Esophagus squamous epithelium (tissue), 5 donors: ENCODE measurements at places on chromosomes 11 and 22.
A peak's percentile ranks its signal among the peaks of the same experiment; 100 is the strongest.

GRCh38 chr11:77154381-77155081 is 26.5 kb downstream of the MYO7A start:
- DNase-seq = no peak

DNA sequence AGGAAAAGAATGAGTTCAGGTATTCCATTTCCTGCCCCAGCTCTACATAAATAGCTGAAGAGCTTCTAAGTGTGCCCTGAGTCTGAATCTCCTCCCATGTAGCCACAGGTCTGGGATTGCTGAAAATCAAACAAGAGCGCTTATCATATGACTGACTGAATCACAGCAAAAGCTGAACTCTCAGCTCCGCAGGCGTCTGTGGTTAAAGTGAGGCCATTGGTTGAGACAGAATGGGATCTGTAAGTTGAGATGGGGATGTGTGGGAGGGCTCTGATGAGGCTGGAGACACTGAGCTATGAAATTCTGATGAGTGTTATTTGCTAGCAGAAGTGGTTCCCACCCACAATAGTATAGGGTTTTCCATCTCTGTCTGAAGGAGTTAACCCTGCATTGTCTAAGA is 637.0 kb downstream of the OPCML start:
- DNase-seq = no peak

DNA sequence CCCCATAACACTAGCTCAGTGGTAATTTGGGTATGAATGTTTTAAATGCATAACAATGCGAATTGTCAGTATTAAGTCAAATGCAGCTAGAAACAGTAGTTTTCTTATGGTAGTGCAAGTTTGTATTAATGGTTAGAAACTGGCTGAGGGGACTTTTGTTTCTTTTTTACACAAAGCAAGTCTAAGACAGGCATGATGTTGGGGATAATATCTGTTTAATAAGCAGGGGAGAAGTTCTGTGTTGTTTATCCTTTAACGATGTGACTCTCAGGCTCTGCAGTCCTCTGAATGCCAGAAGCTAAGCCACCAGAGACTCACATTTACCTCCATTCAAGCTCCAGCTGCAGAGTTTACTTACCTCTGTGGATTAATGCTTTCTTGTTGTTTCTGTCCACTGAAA is 67.8 kb downstream of the SYT9 start:
- DNase-seq = no peak

- DNase-seq = no peak
Observed at GRCh38 chr11:121810291-121810690, 305.7 kb downstream of the BLID start.

DNA sequence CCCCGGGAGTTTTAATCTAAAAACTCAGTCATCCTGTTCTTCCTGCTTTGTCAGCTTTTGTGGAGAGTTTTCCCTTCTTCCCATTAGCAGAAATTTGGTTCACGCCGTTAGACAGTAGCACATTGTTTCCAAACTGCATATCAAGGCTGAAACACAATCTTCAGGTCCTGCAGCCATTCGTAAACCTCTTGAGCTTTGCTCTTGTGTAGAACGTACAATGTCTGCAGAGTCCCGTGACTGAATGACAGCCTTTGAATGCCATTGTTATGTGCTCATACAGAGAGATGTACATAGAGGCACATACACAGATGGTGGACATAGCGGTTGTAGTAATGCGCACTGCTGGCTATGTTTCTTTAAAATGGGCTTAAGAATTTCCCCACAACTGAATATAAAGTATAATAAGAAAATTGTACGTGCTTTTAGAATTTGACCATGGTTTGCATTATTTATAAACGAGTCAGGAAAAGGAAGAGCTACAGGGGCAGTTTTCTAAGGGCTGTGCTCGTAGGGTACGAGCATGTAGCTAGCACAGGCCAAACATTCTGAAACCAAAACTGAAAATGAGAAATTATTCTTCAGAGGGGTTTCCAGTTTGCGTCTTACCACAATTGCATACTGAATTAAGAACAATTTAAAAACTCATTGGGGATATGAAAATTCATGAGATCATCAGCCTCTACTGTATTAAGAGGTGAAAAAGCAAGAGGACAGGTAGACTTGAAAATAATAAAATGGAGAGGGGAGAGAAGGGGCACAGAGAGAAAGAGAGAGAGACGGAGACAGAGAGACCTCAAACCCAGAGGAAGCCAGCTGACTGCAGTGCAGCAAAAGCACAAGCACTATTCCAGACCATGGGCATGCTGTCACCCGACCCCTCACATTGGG is 310.1 kb downstream of the CADM1 start:
- no peak for DNase-seq

GRCh38 chr22:34454598-34454997 is 534.3 kb upstream of the LARGE1 start:
- DNase-seq = no peak

GRCh38 chr11:71223081-71223405 is 29.3 kb downstream of the SHANK2 start:
- DNase-seq = no peak

- no peak for DNase-seq
Observed at GRCh38 chr11:119391275-119391674, 9.8 kb upstream of the USP2 start.

DNA sequence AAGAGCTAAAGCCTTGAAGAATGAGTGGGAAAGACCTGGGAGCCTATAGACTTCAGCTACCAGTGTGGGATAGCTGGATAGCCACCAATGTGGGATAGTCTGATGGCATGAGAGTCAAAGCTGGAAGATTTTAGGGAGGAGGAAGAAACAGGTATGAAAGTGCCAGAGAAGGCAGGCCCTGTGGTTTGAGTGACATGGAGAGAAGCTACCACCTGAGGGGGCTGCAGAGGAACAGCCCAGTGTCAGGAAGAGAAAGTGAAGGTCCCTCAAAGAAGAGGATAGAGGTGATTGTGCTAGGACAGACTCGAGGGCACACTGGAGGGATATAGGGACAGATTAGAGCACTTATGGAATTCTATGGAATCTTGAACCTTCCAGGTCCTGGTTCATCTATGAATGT is 23.1 kb upstream of the PAX6 start:
- no peak for DNase-seq

GRCh38 chr22:45917146-45917545 is 59.8 kb downstream of the WNT7B start:
- no peak for DNase-seq

DNA sequence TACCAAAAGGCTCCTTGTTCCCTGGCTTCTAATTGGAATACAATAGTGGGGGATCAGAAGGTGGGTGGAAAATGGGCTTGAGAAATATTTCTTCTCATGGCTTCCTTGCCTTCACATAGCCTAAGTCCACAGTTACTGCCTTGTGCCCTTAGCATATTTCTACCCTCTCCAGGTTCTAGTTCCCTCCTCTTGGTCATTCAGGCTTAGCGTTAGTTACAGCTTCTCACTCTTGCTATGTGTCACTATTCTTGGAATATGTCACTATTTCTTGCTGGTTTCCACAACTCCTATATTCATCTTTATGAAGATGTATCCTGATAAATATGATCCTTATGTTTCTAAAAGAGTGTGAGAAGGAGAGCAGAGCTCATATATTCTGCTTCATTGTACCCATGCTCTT is 2.5 kb downstream of the OR2D2 start:
- DNase-seq = no peak

DNA sequence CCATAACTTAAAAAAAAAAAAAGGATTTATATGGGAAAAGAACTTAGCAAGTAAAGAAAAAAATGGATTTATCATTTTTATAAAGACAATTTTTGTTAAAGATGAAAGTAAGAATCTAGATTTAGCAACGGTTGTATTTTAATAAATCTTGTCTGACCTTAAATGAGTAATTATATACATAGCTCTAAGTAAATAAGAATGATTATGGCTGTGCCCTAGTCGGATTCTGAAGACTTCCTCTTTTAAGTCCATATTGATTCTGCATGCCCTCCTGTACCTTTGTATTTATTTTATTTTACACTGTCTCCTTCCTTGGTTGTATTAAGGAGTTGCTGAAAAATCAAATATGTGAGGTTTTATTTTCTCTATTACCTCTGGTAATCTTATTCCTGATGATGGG is 7.1 kb downstream of the RBX1 start:
- no peak for DNase-seq

- DNase-seq = no peak
Observed at GRCh38 chr11:62393061-62393611, 25.7 kb upstream of the SCGB1A1 start.

GRCh38 chr22:50317674-50318073 is 9.1 kb downstream of the DENND6B start:
- DNase-seq = no peak

- DNase-seq = no peak
Observed at GRCh38 chr11:72352859-72353551, 81.3 kb downstream of the CLPB start.

GRCh38 chr11:122756417-122756816 is 81.9 kb upstream of the CRTAM start:
- DNase-seq = peak; percentile 9

GRCh38 chr11:85718991-85719807 is 33.2 kb upstream of the CCDC89 start:
- DNase-seq = no peak

- DNase-seq = no peak
Observed at GRCh38 chr11:30091737-30092136, 74.9 kb upstream of the KCNA4 start.

DNA sequence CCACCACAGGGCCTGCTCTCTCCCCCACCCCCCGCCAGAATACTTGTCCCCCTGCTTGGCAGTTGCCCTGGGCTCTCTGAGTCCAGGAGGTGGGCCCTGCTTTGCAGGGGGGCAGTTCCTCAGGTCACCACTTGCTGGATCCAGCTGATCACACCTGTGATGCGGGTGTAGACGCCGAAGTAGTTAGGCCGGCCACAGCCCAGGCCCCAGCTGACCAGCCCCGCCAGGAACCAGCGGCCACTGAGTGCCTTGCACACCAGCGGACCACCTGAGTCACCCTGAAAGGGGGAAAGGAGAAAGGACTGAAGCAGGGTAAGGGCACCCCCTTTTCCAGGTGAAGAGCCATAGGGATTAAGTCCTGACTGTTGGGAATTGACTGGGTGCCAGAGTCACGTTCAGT is 14.4 kb downstream of the KCTD17 start:
- DNase-seq = no peak

DNA sequence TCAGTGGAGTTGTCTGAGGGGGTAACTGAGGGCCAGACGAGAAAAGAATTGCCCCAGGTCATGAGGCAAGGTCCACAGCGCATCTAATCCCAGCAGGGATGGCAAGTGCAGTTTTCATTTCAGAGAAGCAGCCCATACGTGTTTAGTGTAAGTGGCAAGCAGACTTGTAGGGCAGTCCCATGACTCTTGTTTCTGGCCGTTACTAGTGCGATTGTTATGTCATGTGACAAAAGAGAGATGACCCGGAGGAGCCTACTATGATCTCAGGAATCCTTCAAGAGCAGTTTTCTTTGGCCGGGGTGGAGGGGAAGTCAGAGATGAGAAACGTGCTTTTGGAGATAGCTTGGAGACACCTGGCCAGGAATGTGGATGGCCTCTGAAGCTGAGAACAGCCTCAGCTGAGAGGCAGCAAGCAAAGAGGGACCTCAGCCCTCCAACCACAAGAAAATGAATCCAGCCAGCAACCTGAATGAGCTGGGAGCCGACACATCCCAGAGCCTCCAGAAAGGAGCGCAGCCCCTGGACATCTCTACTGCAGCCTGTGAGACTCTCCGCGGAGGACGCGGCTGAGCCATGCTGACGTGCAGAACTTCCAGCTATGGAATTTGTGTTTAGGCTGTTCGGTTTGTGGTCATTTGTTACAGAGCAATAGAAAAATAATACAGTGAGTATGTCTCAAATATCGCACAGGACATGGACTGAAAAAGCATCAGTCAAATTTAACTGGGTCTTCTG is 44.1 kb upstream of the CDON start:
- DNase-seq = no peak

GRCh38 chr11:69320756-69321741 is 27.1 kb downstream of the MYEOV start:
- DNase-seq = no peak

DNA sequence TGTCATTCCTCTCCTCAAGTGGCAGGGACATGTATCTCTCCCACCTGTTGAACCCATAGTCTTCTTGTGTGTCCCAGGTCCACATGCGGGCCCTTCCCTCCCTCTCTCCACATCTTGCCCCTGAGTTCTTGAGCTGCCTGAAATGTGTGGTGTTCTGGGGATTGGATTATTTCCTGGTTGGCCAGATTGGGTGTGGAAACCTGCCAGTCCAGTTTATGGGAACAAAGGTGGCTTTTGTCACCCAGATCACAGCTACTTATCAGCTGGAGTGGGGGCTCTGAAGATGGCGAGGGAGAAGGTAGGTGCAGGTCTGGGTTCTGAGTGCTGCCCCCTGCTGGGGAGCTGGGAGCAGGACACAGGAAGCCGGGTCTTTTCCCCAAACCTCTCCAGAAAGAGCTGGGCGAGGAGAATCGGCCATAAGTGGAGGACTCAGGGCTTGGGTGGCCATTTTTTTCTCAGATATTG is 14.2 kb downstream of the DTX4 start:
- no peak for DNase-seq

- DNase-seq = no peak
Observed at GRCh38 chr22:30226192-30226832, 20.2 kb downstream of the LIF start.

DNA sequence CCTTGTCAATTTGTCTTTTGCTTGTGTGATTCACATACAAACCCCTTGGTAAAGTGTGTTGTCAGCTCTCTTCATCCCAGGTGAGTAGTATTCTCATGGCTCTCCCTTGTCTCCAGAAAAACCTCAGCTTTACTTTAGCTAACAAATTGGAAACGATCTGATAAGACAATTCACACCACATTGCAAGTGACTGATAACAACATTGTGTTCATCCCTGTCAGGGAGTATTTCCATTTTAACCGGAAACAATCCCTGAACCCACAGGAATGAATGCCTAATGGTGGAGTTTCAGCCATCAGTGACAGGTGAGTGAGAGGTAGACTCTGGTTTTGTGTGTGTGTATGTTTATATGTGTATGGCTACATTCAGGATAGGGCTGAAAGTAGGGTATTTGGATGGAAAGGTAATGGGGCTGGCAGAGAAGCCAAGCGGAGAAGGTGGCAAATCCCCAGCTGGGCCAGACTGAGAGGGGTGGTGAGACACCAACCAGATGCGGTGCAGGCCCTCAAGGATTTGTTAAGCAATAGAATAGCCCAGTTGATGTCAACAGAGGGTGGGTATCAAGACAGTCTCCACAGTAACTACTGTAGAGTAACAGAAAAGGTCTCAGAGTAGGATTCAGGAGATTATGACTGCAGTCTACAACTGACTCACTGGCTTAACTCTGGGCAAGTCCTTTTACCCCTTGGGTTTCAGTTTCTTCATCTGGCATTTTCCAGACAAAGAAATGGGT is 7.6 kb downstream of the LRRC51 start:
- DNase-seq = no peak

- DNase-seq = no peak
Observed at GRCh38 chr11:86688398-86689179, 16.2 kb upstream of the ME3 start.

DNA sequence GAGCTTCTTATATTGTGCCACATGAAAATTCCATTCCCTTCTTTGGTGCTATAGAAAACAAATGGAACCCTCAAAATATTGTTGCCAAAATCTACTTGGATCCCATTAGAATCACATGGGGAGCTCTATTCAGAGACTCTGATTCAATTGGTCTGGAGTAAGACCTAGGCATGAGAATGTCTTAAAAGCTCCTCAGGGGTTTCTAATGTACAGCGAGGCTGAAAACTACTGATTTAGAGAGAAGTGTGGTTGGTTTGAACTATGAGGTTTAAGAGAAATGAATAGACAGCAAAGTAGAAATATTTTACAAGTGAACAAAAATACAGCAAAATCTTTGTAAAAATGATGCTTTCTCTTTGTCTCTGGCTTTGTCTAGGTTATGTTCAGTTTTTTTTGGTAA is 514.7 kb downstream of the CNTN5 start:
- no peak for DNase-seq

- DNase-seq = no peak
Observed at GRCh38 chr11:13358596-13359270, 81.1 kb downstream of the BMAL1 start.

GRCh38 chr11:69217276-69218105 is 61.8 kb downstream of the SMIM38 start:
- no peak for DNase-seq
